Astrocyte (in vitro differentiated cells and primary cell): ENCODE measurements at places on chromosomes 16 and 17. TPM values are rescaled to one million over a fixed set of nuclear protein-coding genes. Genes with fewer than 3 reads are reported as not detected.

DNA sequence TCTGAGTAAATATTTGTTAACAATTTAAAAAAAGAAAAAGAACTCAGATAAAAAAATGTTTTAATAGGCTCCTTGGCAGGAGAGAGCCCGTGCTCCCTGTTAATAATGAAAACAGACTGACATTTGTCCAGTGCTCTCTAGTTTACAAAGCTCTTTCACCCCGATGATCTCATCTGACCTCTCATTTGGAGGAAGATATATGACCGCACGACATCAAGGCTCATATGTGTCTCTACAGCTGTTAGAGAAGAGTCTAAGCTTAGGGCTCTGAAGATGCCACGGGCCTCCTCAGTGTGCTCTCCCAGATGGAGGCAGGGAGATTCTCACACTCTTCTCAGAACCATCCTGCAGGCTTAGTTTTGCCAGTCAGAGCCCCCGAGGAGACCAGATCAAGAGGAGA lies 280.8 kb upstream of the IRX5 start:
- DNase-seq, result no peak

DNA sequence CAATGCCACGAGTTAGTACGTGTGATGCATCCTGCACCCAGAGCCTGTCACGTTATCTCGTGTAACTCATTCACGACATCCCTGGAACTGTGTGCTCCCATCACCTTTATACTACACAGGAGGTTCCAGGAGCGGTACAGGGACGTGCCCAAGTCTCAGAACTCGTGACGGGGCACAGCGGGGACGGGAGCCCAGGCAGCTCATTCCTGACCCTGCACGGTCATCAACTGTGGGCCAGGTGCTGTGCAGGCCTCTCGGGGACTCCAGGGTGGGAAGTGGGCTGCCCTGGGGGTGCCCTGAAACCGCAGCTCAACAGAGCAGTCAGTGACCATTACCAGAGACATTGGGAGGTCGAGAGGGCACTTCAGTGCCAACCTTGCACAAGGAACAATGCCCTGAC lies 11.1 kb upstream of the KIF19 start:
- no peak for DNase-seq

- peak; percentile 66 for DNase-seq
These were observed 78.9 kb upstream of the PLCG2 start for GRCh38 chr16:81700071-81700779.

- peak; percentile 95 for DNase-seq
These were observed 2.2 kb upstream of the KRT19 start for GRCh38 chr17:41530062-41531048.

DNA sequence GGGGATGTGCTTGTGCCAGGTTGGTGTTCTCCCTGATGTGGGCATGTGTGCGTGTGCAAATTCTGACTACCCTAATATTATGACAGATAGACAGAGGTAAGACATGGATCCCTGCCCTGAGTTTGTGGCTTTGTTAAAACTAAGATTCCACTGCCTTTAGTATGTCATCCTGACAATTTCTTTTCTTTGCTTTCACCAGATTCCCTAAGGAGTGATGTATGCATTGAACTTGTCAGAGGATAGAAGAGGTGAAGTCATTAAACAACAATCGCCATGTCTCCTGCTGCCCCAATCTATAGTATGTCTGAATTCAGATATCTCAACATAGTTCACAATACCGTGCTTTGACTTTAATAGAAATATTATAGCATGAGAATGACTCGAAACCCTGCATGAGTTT lies 137.1 kb upstream of the ELAC2 start:
- no peak for DNase-seq

DNA sequence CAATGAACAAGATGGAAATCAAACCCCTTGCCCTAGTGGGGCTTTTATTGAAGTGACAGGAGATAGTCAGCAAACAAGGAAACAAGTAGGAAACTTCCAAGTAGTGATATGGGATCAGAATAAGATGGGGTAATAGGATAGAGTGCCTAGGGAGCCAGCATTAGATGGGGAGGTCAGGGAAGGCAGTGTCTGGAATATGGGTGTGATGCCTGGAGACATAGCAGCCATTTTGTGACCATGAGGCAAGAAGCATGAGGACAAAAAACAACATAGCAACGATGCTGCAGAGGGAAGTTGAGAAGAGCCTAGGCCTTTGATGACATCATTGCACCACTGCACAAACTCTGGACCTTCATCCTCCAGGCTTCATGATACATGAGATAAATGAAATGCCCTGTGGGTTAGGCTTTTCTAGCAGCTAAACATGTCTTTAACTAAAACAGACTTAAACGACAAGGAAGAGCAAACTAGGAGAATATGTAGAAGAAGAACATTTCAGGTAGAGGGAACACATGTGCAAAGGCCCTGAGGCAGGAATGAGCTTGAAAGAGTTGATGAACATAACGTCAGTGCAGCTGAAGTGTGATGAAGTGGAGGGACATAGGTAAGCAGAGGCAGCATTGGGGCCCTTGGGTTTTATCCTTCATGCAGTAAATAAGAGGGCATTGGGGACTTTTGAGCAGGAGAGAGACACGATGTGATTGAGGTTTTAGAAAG lies 18.2 kb upstream of the TMEM11 start:
- no peak for DNase-seq

VAT1L gene
- total RNA-seq, result 1.1 and 3.3 TPM in 2 replicates

GRCh38 chr16:72963533-72964315 lies 84.2 kb downstream of the ZFHX3 start:
- DNase-seq, result peak; percentile 59

- DNase-seq, result no peak
These were observed 53.9 kb upstream of the CRISPLD2 start for GRCh38 chr16:84765616-84766580.

CCDC144A gene
- 0.89 and 1.2 TPM in 2 replicates for total RNA-seq

DNA sequence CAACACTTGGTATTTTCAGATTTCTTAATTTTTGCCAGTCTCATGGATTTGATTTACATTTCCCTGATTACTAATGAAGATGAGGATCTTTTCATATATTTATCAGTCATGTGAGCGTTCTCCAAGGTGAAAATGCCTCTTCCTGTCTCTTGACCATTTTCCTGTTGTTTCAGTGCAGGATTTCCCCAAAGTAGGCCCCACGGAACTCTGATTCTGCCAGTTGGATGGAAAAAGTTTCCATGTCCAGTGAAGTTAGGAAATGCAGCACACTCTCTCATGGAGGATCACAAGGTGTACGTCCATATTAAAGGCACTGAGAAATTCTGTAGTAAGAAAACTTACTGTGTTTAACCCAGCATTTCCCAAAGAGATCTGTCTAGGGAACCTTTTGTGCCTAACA lies 16.5 kb upstream of the LIMD2 start:
- no peak for DNase-seq

DNA sequence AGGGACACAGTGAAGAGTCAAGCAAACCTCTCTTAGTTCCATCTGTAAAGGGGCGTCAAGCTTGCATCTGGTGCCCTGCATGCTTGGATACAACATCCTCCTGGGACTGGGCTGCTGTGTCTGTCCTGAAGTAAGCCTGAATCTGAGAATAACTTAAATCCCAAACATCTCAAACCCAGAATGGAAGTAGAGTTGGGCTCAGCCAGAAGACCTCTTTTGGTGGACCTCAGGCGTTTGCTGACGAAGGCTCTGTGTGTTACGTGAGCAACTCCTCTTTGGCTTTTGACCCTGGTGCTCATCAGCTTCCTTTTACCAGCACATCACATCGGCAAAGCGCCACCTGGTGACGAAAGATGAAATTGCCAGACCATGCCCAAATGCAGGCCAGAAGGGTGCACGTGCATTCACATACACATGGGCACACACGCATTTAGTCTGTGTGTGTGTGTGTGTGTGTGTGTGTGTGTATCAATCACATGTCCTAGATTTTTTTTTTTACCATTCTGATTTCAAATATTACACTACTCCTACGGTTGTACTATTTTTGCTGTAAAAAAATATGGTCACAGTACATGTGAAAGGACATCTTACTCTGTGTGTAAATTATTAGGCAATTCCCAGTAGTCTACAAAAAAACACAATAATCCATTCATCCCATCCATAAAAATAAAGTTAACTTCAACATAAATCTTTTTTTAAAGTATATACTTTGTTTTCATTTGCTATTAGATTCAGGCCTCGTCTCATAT lies 41.1 kb upstream of the FOXJ1 start:
- DNase-seq, result peak; percentile 72

KRT14 gene
- total RNA-seq, result 1.0 and 2.2 TPM in 2 replicates

- peak; percentile 63 for DNase-seq
These were observed at the start of gene CHST4 for GRCh38 chr16:71526111-71526631. Gene CHST4, plus strand, starts transcription at chr16:71526426. Its CDS starts 10,252 bp downstream, at chr16:71536678.

- DNase-seq, result no peak
These were observed 24.4 kb upstream of the ZC3H18 start for GRCh38 chr16:88545781-88546180.

ASGR2 gene
- total RNA-seq, result not detected in 2 replicates

DNA sequence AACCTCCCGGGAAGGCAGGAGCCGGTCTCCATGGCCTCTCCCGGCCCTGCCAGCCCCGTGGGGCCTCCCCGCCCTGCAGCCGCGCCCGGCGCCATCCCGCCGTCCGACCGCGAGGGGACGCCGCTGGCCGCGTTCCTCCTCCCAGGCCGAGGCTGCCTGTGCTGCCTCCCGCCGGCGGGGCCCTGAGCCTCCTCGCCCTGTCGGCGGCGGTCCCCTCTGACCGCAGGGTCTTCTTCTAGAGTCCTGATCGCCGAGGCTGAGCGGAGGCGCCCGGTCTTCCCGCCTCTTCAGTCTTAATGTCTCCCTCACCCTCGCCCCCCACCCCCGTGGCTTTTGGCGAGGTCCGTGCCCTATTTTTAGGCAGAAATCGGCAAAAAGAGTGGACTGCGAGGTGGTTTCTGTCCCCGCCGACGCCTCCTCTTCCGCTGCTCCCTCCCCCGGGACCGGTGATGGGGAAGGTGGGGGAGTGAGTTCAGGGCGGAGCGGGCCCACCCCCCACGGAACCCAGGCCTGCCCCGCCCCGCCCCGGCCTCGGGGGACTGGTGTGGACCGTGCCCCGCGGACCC lies 794 bp upstream of the CPNE7 start:
- DNase-seq, result peak; percentile 36

DNA sequence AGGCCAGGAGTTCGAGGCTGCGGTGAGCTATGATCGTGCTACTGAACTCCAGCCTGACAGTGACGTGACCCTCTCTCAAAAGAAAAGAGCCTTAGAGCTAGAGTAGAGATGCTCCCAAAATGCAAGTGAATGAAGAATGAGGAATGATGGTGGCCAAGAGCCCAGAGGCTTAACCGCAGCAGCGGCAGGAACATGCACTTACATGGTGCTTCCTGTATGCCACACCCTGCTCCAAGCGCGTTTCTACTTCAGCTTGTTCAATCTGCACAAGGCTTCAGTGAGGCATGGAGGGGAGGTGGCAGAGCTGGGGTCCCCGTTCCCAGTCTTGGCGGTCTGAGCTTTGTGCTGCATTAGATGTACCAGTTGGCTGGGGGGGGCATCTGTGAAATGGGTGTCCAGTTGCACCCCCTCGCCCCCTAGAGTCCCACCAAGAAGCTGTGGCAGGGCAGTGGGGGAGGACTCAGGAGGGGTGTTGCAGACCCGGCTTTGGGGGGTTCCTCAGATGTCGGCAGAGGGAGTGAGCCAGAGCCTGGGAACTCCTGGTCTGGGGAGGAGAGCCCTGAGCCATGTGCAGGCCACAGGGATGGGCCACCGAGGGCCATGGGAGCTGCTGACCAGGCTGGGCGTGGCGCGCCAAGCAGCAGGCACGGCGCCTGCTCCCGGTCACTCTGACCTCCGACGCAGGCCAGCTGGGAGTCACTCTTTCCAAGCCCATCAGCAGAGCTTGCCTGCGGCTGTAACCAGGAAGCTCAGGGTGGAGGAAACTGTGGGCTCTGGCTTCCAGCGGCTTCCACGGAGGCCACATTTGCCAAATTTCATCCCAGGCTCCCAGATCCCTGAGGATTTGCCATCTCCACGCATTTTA lies 260.1 kb downstream of the PARN start:
- no peak for DNase-seq

SNRNP25 gene
- 34.1 and 35.9 TPM in 2 replicates for total RNA-seq

- DNase-seq, result peak; percentile 20
These were observed 508.0 kb downstream of the WWOX start for GRCh38 chr16:78607465-78607864.

- no peak for DNase-seq
These were observed 133.2 kb downstream of the CBLN1 start for GRCh38 chr16:49148410-49148809.
